Esophagus squamous epithelium (tissue), 5 donors: ENCODE measurements at places on chromosomes 1 and 21.

DNA sequence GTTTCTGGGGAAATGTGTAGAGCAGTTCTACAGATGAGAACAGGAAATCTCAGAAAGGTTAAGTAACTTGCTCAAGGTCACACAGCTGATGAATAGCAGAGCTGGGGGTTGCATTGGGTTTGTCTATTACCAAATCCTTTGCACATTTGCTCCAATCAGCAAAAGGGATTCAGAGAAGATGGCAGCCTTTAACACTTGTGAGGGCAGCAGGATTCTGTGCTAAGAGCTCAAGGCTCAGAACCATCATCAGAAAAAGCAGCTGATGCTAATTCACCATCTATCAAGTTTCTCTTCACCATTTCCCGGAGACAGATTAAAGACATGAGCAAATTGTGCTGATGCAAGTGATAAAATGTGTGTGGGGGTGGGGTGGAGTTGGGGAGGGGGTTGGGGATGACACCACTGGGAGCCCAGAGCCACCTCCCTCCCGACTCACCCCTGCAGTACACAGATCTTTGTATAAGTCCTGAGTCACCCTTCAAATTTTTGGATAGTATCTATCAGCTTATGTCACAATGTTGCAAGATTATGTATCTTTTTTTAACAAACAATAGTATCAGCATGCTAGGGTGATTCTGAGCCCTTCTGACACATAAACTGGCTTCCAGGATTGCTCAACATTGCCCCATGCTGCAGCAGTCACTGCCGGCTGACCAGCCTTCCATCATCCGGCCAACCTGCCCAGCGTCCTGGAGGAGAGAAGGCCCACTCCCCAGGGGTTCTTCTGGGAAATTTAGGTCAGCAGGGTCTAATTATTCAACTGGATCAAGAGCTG, 2.8 kb upstream of the SPSB1 start:
- DNase-seq: no peak

DNA sequence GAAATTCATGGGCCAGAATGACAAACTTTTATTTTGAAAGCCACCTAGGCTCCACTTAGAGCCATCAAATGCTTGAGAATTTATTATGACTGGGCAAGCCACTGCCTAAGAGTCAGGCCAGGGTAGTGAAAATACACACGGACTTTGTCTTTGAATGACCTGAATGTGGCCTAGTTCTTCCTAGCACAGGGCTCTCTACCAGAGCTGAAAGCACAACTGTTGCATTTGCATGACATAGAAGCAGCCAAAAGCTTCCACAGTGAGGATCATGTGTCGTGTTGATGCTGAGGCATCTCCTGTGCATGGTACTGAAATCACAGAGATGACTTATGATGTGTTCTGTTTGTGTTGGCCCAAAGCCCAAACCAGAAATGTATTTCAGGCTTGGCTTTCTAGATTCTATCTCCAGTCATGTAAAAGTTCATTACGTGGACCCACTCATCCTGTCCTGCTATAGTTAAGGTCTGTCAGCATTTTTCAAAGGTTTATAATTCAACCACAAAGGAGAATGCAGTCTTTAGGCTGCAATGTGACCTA, 164.0 kb upstream of the UBE2U start:
- no peak for DNase-seq

- no peak for DNase-seq
These were observed 35.8 kb downstream of the OLFML3 start for GRCh38 chr1:114015075-114015474.

- DNase-seq: no peak
These were observed 122.9 kb upstream of the KRTAP19-8 start for GRCh38 chr21:31161157-31161556.

GRCh38 chr1:166603296-166603695, 236.0 kb upstream of the POGK start:
- DNase-seq: no peak

DNA sequence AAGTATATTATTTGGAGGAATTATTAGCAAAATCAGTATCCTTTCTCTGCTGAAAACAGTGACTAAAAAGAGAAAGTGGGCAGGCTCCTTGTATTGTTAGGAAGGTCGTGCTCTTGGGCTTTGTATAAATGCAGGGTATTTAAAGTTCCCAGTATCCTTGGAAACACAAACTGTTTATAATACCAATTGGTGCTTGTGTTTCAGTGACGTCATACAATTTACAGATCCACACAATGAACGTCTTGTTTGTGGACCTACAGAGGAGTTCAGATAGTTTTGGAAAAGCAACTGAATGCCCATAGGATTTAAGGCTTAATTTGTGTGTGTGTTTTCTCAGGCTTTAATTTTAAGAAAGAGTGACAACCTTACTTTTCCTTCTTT, 168.2 kb downstream of the RASAL2 start:
- no peak for DNase-seq

DNA sequence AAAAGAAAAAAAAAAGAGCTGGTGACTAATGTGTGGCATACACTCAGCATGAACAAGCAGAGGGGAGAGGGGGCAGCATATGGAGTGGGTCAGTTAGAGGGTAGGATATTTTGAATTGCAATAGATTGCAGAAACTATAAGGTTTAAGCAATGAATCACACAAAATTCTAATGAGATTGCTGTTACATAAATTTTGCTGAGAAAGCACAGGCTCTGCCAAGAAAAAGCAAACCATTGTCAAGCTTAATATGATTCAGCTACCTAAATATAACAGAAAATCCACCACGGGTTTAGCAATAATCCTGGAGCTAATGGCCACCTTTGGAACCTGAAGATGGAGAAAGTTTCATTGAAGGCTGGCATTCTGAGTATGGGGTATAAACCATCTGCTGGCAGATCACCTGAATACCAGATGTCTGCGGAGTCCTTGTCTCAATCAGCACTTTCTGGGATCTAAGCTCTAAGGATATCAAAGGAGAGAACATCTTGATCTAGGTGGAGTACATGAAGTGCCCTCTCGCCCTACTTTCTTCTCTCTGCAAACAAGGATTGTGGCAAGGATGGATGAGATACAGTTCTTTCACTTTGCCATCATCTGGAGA, 30.3 kb upstream of the ANGPTL7 start:
- no peak for DNase-seq

GRCh38 chr1:183896466-183897048, 91.6 kb downstream of the RGL1 start:
- no peak for DNase-seq

DNA sequence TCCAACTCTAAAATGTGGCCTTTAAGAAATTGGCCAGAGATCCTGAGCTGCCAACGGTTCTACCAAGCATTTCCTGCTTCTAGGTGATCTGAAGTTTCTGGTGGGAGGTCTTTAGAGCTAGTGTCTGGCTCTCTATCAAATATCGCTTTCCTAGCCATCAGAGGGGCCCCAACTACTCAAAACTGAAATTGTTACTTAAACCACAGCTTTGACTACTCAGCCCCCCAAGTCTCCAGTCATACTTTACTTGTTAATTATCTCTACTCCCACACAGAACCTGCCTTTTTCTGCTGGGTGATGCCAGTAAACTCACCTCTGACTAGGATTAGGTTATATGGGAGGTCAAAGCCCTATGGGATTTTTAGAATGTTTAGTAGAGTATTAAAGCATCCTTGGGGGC, 95.1 kb downstream of the FASLG start:
- DNase-seq: no peak

GRCh38 chr1:184152434-184152898, 100.9 kb downstream of the TSEN15 start:
- no peak for DNase-seq

- no peak for DNase-seq
These were observed 69.1 kb downstream of the MTR start for GRCh38 chr1:236864211-236864610.

DNA sequence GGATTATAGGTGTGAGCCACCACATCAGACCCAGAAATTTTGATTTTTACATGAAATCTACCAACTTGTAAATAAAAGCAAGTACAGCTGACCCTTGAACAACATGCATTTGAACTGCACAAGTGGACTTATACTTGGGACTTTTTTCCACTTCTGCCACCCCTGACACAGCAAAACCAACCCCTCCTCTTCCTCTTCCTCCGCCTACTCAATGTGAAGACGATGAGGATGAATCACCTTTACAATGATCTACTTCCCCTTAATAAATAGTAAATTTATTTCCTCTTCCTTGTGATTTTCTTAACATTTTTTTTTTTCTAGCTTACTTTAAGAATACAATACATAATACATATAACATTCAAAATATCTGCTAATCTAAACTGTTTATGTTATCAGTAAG, 17.5 kb upstream of the YRDC start:
- DNase-seq: no peak

GRCh38 chr1:241022366-241022765, 334.6 kb downstream of the RGS7 start:
- no peak for DNase-seq

GRCh38 chr1:86382878-86383277, 13.2 kb downstream of the ODF2L start:
- no peak for DNase-seq

DNA sequence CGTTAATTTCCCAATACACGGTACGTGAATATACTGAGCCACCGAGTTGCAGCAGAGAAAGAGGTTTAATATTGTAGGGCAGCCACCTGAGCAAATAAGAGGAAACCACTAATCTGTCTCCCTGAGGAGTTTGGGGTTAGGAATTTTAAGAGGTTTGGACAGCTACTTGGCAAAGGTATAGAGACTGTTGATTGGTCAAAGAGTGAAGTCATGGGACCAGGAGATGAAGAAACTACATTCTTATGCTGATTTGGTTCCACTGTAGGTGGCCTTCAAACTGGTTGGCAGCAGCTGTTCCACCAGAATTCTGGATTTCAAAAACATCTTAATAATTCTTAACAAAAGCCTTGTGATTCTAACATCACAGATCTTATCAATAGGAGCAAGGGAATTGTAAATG, 485.4 kb upstream of the PRMT6 start:
- DNase-seq: no peak

DNA sequence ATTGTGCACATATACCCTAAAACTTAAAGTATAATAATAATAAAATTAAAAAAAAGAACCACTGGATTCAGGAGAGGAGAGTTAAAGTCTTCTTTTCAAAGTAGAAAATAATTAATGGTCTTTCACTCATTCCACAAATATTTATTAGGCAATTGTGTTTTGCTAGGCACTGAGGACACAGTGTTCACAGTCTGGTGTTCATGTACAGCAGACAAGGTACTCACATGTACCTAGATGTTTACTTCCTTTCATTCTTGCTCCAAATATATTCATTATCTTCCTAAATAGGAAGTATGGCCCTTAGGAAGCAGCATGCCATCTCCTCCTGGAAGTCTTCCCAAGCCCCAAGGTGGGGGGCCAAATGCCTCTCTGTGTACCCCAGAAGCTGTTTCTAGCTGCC, 265.0 kb downstream of the NPHP4 start:
- no peak for DNase-seq

- no peak for DNase-seq
These were observed 41.9 kb downstream of the C21orf91 start for GRCh38 chr21:17777072-17777765.
